Activated T-helper 2 cell treated with anti-CD3 and anti-CD28 coated beads, Interferon-gamma antibody, Interleukin-2, Interleukin-4, amounts not matched to agents 10 μg/mL and 5 μg/mL and 100 μg/mL, durations not matched to agents 14 hours and 24 hours and 36 hours (primary cell): ENCODE measurements at places on chromosomes 1 and 21. TPM values are rescaled to one million over a fixed set of nuclear protein-coding genes. Genes with fewer than 3 reads are reported as not detected.

LIPI gene
- total RNA-seq = not detected in 2 replicates

RIPPLY3 gene
- 0.21 TPM in 1 of 2 replicates, not detected in the other for total RNA-seq

MYOM3 gene
- total RNA-seq = not detected in 2 replicates

DNA sequence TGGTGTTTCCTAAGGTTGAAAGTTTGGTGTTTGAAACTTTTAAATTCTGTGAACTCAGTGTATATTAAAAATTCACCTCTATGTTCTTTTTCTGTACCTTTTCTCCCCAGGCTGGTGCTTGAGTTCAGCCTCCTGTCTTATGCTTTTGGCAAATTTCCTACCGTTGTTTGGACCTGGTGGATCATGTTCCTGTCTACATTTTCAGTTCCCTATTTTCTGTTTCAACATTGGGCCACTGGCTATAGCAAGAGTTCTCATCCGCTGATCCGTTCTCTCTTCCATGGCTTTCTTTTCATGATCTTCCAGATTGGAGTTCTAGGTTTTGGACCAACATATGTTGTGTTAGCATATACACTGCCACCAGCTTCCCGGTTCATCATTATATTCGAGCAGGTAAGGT lies 24.9 kb upstream of the AXDND1 start:
- H3K27me3 ChIP-seq = no peaks in the 10 kb centered on the region
- H3K4me3 ChIP-seq = no peak overlapping the region
- no peak overlapping the region for H3K27ac ChIP-seq
- H3K4me1 ChIP-seq = peaks cover 5% of the 10 kb centered on the region

DNA sequence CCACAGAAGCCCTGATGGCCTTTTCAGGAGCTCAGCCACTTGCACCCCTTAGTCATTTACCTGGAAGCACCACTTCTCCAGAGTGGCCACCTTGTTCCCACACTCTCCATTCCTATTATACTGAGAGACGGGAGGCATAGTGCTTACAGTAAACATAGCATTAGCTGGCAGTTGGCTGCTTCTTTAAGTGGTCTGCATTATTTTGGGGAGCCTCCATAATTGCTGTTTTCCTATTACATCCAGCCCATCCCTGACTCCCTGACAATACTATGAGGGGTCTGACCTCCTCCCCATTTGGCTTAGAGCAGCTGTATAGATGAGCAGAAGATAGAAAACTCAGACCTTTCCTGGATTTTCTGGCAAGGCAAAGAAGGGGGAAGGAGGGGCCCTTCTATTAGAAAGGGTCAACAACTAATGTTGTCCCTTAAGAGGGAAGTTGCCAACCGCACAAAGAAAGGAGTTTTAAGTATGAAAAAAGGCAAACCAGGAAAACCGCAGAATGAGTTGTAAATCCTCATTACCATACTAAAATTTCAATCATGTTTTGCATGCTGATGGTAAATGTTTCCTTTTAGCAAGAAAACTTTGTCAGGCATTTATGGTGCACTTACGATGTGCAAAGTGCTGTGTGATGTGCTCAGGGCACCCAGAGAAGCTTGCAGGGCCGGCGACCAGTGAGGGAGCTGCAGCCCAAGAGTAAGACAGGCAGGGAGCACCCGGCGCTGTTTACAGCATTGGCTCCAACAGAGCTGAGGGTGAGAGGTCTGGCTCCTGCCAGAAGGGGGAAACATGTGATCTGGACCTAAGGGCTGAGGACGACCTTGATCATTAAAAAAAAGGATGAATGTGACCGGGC lies 167.3 kb downstream of the ZZZ3 start:
- no peaks in the 10 kb centered on the region for H3K27me3 ChIP-seq
- DNase-seq = no peak
- no peak overlapping the region for H3K4me3 ChIP-seq
- H3K27ac ChIP-seq = no peak overlapping the region
- H3K4me1 ChIP-seq = no peaks in the 10 kb centered on the region

- peak overlapping the region; percentile 89 for H3K27ac ChIP-seq
- H3K27me3 ChIP-seq = no peaks in the 10 kb centered on the region
- H3K4me3 ChIP-seq = peak overlapping the region; percentile 85
- no peak for DNase-seq
Measured at GRCh38 chr21:44874240-44874496, 678 bp upstream of the PTTG1IP start.

DNA sequence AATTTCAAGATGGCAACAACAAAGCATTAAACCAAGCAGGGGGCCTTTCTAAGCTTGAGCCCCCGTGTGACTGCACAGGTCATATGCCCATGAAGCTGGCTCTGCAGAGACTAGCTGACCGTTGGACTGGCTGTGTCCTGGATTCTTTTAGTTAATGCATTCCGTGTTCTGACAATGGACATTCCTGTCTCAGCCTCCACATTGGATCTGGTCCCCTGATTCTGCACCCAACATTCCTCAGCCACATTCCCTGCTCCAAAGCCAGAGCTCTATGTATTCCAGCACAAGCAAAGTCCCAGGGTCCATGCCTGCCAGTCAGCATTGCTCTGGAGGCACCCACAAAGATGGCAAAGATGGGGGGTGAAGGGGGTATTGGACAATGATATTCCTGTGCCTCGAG lies 5.1 kb upstream of the NAV1 start:
- H3K4me1 ChIP-seq = peaks cover 10% of the 10 kb centered on the region
- peaks cover 24% of the 10 kb centered on the region for H3K27me3 ChIP-seq
- no peak overlapping the region for H3K4me3 ChIP-seq
- H3K27ac ChIP-seq = no peak overlapping the region
- H3K36me3 ChIP-seq = peaks cover 5% of the 10 kb centered on the region
- no peak for DNase-seq

- no peaks in the 10 kb centered on the region for H3K36me3 ChIP-seq
- peaks cover 17% of the 10 kb centered on the region for H3K4me1 ChIP-seq
- no peak overlapping the region for H3K4me3 ChIP-seq
- H3K27ac ChIP-seq = no peak overlapping the region
- DNase-seq = no peak
Measured at GRCh38 chr21:31530897-31531705, 128.4 kb upstream of the SOD1 start.

GRCh38 chr1:14983277-14983676 lies 170.3 kb upstream of the TMEM51 start:
- no peak overlapping the region for H3K27ac ChIP-seq
- peaks cover 4% of the 10 kb centered on the region for H3K4me1 ChIP-seq
- no peak overlapping the region for H3K4me3 ChIP-seq
- H3K36me3 ChIP-seq = no peaks in the 10 kb centered on the region

DNA sequence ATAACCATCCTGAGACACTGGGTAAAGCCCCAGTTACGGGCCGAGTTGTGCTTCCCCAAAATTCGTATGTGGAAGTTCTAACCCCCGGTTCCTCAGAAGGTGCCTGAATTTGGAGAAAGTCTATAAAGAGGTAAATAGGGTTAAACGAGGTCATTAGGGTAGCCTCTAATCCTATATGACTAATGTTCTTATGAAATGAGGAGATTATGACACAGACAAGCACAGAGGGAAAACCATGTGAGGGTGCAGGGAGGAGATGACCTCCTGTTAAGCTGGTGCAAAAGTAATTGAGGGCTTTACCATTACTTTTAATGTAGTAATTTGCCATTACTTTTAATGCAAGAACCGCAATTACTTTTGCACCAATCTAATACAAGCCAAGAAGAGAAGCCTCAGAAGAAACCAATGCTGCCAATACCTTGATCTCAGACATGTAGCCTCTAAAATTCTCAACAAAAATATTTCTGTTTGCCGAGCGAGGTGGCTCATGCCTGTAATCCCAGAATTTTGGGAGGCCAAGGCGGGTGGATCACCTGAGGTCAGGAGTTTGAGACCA lies 260.8 kb downstream of the GPATCH2 start:
- DNase-seq = no peak
- H3K27ac ChIP-seq = no peak overlapping the region
- H3K36me3 ChIP-seq = no peaks in the 10 kb centered on the region
- peaks cover 6% of the 10 kb centered on the region for H3K4me1 ChIP-seq

DNA sequence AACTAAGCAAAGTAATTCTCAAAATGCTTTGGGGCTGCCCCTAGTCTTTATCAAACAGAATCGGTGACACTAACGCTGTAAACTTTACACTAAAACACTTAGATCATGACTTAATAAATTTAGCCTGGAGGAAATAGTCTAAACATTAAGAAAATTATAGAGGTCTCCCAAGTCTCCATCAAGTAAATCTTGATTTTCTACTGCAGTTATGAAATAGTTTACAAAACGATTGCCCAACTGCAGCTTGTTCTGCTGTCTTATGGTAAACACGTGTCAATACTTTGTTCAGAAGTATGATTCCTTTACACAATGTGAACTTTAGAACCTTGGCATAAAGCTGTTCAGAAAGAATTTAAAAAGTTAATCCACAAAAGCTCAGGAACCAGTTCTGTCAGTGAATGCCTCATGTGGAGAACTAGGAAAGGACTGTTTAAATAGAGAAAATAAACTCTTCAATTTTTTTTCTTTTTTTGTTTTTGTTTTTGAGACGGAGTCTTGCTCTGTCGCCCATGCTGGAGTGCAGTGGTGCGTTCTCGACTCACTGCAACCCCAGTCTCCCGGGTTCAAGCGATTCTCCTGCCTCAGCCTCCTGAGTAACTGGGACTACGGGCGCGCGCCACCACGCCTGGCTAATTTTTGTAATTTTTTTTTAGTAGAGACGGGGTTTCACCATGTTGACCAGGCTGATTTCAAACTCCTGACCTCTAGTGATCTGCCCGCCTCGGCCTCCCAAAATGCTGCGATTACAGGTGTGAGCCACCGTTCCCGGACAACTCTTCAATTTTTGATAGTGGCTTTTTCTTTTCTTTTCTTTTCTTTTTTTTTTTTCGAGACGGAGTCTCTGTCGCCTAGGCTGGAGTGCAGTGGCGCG lies 1.6 kb downstream of the DDI2 start:
- H3K27ac ChIP-seq = peak overlapping the region; percentile 86
- no peaks in the 10 kb centered on the region for H3K27me3 ChIP-seq
- H3K4me3 ChIP-seq = peak overlapping the region; percentile 85
- H3K4me1 ChIP-seq = peaks cover 38% of the 10 kb centered on the region
- DNase-seq = no peak

DNA sequence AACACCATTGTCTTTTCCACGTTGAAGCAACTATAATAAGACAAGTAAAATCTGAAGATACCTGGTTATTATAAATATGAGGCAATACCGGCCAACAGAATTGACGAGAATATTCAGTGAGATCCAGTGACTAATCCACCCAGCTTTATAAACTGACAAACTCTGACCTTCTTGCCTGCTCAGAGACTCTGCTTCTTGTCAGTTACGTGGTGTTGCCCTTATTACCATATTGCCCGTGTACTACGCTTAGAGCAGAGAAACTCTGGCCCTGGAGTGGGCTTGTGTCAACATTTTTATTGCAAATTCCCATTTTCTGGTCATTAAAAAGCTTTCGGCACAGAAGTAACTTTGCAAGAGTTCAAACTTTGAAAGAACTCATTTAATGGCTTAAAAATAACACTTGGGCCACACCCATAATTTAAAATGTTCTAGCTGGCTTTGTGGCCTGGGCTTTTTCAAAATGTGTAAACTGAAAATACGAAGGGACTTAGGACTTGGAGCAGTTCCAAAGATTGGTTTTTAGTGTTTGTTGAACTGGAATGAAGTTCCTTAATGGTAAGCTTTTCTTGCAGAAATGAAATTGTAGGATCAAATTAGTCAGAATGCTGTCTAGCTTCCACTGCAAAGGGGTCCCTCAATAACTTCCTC lies 266.2 kb downstream of the LMO4 start:
- no peaks in the 10 kb centered on the region for H3K36me3 ChIP-seq
- no peak overlapping the region for H3K4me3 ChIP-seq
- no peak overlapping the region for H3K27ac ChIP-seq
- no peaks in the 10 kb centered on the region for H3K4me1 ChIP-seq
- DNase-seq = no peak
- no peaks in the 10 kb centered on the region for H3K27me3 ChIP-seq

GRCh38 chr1:94486990-94487389 lies 54.6 kb downstream of the F3 start:
- H3K36me3 ChIP-seq = peaks cover 55% of the 10 kb centered on the region
- no peak for DNase-seq
- H3K27me3 ChIP-seq = no peaks in the 10 kb centered on the region
- peaks cover 17% of the 10 kb centered on the region for H3K4me1 ChIP-seq
- H3K27ac ChIP-seq = no peak overlapping the region

GRCh38 chr1:173444757-173445156 lies 32.4 kb upstream of the PRDX6 start:
- no peaks in the 10 kb centered on the region for H3K27me3 ChIP-seq
- H3K4me1 ChIP-seq = peaks cover 12% of the 10 kb centered on the region
- DNase-seq = no peak

- peaks cover 23% of the 10 kb centered on the region for H3K4me1 ChIP-seq
- no peak overlapping the region for H3K27ac ChIP-seq
Measured at GRCh38 chr1:58748666-58749065, 35.2 kb downstream of the JUN start.

- H3K4me1 ChIP-seq = peaks cover 30% of the 10 kb centered on the region
- H3K27ac ChIP-seq = no peak overlapping the region
- H3K36me3 ChIP-seq = peaks cover 32% of the 10 kb centered on the region
Measured at GRCh38 chr1:165888552-165888920, 61.1 kb downstream of the UCK2 start.

DNA sequence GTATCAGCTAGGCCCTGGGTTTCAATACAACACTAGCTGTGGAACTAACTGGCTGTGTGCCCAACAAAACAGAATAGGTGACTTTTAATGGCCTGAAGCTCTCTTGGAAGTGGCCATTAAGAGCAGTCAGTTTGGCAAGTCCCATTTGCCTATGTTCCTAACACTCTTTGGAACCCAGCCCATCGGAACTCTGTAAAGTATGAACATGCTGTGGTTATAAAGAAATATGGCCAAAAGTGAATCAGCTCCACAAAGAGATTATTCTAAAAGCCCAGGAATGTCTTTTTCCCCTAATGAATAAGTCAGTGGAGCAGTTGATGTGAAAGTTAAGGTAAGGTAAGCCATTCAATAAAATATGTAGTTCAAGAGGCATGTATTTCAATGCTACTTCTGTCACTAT lies 223.7 kb upstream of the ADAMTS5 start:
- no peak for DNase-seq
- H3K27ac ChIP-seq = no peak overlapping the region
- H3K36me3 ChIP-seq = no peaks in the 10 kb centered on the region
- no peaks in the 10 kb centered on the region for H3K27me3 ChIP-seq

- no peaks in the 10 kb centered on the region for H3K4me1 ChIP-seq
- H3K27me3 ChIP-seq = peaks cover 3% of the 10 kb centered on the region
- DNase-seq = no peak
- no peaks in the 10 kb centered on the region for H3K36me3 ChIP-seq
- no peak overlapping the region for H3K27ac ChIP-seq
Measured at GRCh38 chr1:48181669-48182367, 40.7 kb upstream of the SLC5A9 start.

GRCh38 chr1:178275553-178275952 lies 181.6 kb downstream of the RASAL2 start:
- H3K4me1 ChIP-seq = peaks cover 13% of the 10 kb centered on the region
- no peak overlapping the region for H3K4me3 ChIP-seq
- no peaks in the 10 kb centered on the region for H3K36me3 ChIP-seq
